Vein endothelial cell (primary cell): ENCODE measurements at places on chromosomes 7 and 10. TPM values are rescaled to one million over a fixed set of nuclear protein-coding genes. Genes with fewer than 3 reads are reported as not detected.

Gene CDNF
- 0.86 and 1.6 TPM in 2 replicates for total RNA-seq

Gene MTURN
- 9.4 and 9.5 TPM in 2 replicates for total RNA-seq

Gene RASSF4
- total RNA-seq: 7.5 and 10.8 TPM in 2 replicates

Gene SMO
- total RNA-seq: 3.0 and 5.2 TPM in 2 replicates

Gene RBM20
- total RNA-seq: under 0.01 and 0.10 TPM in 2 replicates
